Lower lobe of right lung (tissue), 2 donors: ENCODE measurements at places on chromosomes 1 and 21. TPM values are rescaled to one million over a fixed set of nuclear protein-coding genes. Genes with fewer than 3 reads are reported as not detected.

The AADACL4 gene
- total RNA-seq, result not detected

- no peaks in the 10 kb centered on the region for H3K36me3 ChIP-seq
- no peak overlapping the region for H3K4me3 ChIP-seq
- no peaks in the 10 kb centered on the region for H3K27me3 ChIP-seq
Measured at GRCh38 chr1:61141288-61142042, 59.1 kb downstream of the NFIA start.

DNA sequence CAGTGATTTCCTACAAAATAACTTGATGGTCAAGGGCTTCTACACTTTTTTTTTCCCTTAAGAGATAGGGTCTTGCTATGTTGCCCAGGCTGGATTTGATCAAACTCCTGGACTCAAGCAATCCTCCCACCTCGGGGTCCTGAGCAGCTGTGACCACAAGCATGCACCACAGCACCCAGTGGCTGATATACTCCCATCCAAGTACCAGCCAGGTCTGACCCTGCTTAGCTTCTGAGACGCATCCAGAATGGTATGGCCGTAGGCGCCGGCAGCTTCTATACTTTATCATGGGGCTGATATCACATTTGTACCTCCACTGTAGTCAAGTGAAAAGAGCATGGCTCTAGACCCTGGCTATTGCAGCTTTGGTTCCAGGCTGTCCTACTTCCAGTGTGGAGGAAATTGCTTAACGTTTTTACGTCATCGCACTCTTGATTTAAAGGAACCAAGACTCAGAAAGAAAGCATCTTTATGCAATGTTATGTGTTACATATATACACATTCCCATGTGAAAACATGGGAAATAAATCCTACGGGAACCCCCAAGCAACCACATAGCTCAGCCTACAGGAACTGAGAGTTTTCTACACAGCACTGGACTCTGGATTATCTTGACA is 39.5 kb downstream of the PDPN start:
- no peaks in the 10 kb centered on the region for H3K4me1 ChIP-seq
- no peak for DNase-seq
- H3K36me3 ChIP-seq, result no peaks in the 10 kb centered on the region

DNA sequence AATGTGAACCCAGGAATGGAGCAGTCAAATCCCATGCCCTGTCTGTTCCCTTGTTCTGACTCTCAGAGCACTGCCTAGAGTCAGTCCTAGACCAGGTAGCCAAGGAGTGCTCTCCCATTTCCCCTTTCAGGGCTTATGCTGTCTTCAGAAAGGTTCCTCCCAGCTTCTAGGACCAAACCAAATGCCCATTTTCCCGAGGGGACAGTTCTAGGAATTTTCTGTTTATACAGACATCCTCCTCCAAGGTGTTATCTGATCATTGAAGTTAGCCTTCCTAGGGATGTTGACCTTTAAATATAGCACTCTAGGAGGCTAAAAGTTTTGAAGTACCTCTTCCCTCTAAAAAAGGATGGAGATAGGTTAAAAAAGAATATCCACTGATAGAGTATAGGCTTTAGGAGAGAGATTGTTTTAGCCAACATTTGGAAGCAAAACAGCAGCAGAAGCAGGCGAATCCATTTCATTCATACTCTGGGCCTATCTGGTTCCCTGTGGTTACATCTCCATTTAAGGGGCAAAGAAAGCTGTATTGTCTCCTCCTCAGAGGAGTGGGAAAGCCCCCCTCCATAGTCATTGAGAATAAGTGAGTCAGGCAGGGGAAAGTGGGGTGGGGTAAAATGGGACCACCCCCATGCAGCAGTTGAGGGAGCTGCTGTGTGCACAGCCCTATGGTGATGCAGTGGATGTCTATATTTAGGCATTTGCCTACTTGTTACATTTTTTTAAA is 126.5 kb downstream of the SPATA46 start:
- no peaks in the 10 kb centered on the region for H3K4me1 ChIP-seq
- no peak overlapping the region for H3K27ac ChIP-seq
- DNase-seq, result no peak
- no peaks in the 10 kb centered on the region for H3K27me3 ChIP-seq
- no peak overlapping the region for H3K4me3 ChIP-seq

DNA sequence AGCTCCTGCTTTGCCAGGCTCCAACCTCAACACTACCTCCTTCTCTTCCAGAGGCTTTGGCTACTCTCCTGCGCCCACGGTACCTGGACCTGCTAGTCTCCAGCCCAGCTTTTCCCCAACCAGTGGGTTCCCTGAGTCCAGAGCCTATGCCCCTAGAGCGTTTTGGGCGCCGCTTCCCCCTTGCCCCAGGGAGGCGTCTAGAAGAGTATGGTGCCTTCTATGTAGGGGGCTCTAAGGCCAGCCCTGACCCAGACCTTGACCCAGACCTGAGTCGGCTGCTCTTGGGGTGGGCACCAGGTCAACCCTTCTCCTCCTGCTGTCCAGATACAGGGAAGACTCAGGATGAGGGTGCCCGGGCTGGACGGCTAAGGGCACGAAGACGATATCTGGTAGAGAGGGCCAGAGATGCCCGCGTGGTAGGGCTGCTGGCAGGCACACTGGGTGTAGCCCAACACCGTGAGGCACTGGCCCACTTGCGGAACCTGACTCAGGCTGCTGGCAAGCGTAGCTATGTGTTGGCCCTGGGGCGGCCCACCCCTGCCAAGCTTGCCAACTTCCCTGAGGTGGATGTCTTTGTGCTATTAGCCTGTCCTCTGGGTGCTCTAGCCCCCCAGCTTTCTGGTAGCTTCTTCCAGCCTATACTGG is 1.6 kb downstream of the DPH2 start:
- H3K4me1 ChIP-seq, result peaks cover 38% of the 10 kb centered on the region
- no peak overlapping the region for H3K27ac ChIP-seq
- no peaks in the 10 kb centered on the region for H3K27me3 ChIP-seq
- no peak overlapping the region for H3K4me3 ChIP-seq

GRCh38 chr1:37714226-37714625 is 21.9 kb downstream of the CDCA8 start:
- no peak for DNase-seq
- H3K27me3 ChIP-seq, result peaks cover 6% of the 10 kb centered on the region
- H3K27ac ChIP-seq, result no peak overlapping the region

The CYP2J2 gene
- 2.7 TPM for total RNA-seq

- DNase-seq, result no peak
- H3K27ac ChIP-seq, result no peak overlapping the region
- H3K4me3 ChIP-seq, result no peak overlapping the region
- H3K36me3 ChIP-seq, result peaks cover 87% of the 10 kb centered on the region
- H3K27me3 ChIP-seq, result no peaks in the 10 kb centered on the region
Measured at GRCh38 chr1:8362701-8363101, 44.8 kb downstream of the SLC45A1 start.

DNA sequence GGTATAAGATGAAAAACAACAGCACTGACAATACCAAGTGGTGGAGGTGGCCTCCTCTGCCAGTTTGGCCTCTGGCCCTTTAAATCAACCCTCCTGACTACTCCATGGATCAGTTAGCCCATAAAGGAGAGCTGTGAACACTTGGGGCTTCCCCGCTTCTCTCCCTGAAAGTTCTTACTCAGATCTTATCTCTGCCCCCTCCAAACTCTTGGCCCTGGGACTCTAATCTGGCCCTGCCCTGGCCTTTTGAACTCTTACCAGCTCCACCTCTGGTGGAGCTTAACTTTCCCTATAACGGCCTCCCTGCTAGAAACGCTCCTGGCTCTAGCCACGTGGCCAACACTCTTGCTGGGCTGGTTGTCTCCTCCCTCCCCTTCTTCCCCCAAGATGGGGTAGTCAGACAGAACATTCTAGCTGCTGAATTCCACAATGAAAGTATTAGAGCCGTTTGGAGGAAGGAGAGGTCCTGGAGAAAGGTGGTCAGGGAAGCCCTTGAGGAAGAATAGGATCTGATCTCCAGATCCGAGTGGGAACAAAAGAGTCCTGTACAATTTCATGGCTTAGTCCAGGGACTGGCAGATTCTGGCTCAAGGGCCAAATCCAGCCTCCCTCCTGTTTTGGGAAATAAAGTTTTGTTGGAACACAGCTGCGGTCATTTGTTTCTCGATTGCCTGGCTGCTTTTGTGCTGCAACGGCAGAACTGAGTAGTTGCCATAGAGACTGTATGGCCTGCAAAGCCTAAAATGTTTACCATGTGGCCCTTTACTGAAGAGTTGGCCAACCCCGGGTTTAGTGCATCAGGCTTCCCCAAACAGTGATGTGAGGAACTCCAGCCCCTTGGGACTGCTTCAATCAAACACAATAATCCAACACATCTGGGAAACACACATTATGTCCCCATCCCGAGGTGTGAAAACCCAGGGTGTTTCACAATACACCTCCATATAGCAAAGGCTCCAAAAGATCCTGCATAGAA is 9.5 kb upstream of the PIGR start:
- peaks cover 3% of the 10 kb centered on the region for H3K27me3 ChIP-seq
- H3K4me3 ChIP-seq, result no peak overlapping the region
- DNase-seq, result no peak
- no peak overlapping the region for H3K27ac ChIP-seq

- DNase-seq, result no peak
- no peak overlapping the region for H3K27ac ChIP-seq
- H3K4me1 ChIP-seq, result no peaks in the 10 kb centered on the region
- H3K36me3 ChIP-seq, result no peaks in the 10 kb centered on the region
Measured at GRCh38 chr1:241536304-241536703, 4.1 kb downstream of the KMO start.

- peaks cover 20% of the 10 kb centered on the region for H3K36me3 ChIP-seq
- peak overlapping the region; percentile 60 for H3K4me3 ChIP-seq
- H3K27me3 ChIP-seq, result no peaks in the 10 kb centered on the region
- peak; percentile 95 for DNase-seq
- H3K4me1 ChIP-seq, result peaks cover 80% of the 10 kb centered on the region
- peak overlapping the region; percentile 99 for H3K27ac ChIP-seq
Measured at GRCh38 chr1:150561254-150561973, 12.2 kb downstream of the ADAMTSL4 start.

The SPATA1 gene
- 2.5 TPM for total RNA-seq

GRCh38 chr1:248045209-248045608 is 1.4 kb upstream of the OR2L3 start:
- H3K27me3 ChIP-seq, result no peaks in the 10 kb centered on the region
- H3K27ac ChIP-seq, result no peak overlapping the region
- DNase-seq, result no peak
- no peaks in the 10 kb centered on the region for H3K36me3 ChIP-seq

The C1QC gene
- total RNA-seq, result 800 TPM

DNA sequence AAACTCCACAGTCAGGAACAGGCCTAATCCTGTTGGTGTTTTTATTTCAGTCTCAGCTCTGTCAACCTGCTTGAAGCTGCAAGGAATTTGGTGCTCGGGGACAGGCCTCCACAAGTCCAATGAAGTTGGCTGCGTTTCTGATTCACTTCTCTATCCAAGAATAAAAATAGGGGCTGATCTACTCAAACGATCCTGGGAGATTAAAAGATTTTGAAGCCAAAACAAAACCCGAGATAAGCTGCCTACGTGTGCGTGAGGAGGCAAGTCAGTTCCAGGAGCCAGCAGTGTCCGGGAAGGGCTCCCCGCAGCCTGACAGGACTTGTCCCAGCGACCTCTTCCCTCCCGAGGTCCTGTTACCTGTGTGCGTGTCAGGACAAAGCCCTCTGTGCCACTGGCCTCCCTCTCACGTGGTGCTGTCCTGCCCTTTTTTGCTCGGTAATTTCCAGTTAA is 98.0 kb downstream of the ETS2 start:
- no peaks in the 10 kb centered on the region for H3K27me3 ChIP-seq
- H3K4me1 ChIP-seq, result peaks cover 14% of the 10 kb centered on the region
- no peaks in the 10 kb centered on the region for H3K36me3 ChIP-seq
- peak overlapping the region; percentile 14 for H3K27ac ChIP-seq
- H3K4me3 ChIP-seq, result no peak overlapping the region

DNA sequence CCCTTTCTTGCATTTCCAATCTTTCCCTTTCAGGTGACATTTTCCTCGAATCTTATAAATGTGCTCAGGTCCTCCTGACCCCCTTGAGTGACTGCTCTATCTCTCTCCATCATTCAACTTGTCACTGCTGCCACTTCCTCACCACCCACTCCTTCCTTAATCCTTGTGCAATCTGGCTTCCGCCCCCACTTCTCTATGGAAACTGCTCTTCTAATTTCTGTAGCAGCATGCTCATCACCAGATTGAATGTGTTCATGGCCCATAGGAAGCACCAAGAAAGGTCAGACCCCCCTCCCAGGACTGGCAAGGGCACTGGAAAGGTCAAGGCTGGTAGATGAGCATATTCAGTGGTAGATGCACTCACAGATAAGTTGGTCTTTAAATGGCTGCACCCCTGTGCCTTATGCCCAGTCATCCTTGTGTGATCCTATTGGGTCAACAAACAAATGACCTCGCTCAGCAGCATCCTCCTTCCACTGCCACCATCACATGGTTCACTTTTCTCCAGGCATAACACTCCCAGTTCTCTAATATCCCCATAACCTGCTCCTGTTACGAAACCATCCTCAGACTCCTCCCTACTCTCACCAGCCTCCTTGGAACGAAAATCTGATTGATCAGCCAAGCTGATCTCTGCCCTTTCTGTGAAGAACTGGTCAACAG is 288.5 kb upstream of the POU3F1 start:
- no peak for DNase-seq
- H3K27me3 ChIP-seq, result no peaks in the 10 kb centered on the region
- H3K4me1 ChIP-seq, result no peaks in the 10 kb centered on the region
- no peaks in the 10 kb centered on the region for H3K36me3 ChIP-seq

DNA sequence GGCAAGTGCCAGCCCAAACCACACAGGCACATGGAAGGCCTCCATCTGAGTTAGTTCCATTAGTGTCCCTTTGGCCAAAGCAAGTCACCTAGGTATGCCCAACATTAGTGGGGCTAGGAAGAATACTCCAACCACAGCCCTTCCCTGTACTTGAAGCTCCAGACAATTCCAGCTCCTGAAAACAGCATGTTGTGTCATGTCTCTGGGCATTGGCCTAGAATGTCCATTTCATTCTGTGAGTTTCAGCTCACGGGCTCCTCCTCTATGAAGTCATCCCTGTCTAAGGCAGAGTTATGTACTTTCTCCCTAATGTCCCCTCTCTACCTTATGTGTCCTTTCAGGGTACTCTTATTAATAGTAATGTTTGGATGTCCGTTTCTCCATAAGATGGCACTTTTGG is 96.5 kb upstream of the SPATA6 start:
- DNase-seq, result no peak
- H3K4me3 ChIP-seq, result no peak overlapping the region
- no peak overlapping the region for H3K27ac ChIP-seq
- H3K27me3 ChIP-seq, result no peaks in the 10 kb centered on the region
- H3K4me1 ChIP-seq, result peaks cover 15% of the 10 kb centered on the region
